ENCODE measurements at places on chromosomes 12 and 14.

- DNase-seq = no peak
Measured at GRCh38 chr12:129481921-129482320, 421.9 kb downstream of the TMEM132D start.

- DNase-seq = no peak
Measured at GRCh38 chr12:119715268-119715620, 47.3 kb downstream of the PRKAB1 start.

DNA sequence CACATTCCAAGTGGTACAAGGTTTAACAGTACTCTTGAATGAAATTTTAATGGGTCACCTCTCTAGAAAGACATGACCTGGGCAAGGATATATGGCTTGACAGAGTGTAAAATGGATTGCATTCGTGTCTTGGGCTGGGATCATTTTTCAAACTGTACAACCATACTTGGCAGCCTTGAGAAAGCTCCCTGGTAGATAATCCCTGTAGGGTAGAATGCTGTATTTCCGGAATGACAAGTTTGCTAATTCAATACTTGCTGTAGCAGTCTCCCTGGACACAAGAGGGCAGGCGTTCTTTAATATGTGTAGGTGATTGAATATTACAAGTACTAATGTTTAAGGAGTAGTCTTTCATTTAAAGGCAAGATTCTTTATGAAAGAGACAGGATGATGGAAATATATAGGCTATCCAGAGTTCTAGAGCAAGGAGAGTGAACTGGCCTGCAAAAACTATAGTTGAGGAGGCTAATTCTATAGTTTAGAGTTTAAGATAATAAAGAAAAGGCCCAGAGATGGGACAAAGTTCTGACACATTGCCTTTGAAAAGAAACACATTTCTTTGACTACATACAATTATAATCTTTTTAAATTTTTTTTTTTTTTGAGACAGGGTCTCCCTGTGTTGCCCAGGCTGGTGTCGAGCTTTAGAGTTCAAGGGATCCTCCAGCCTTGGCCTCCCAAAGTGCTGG, 53.4 kb downstream of the PLBD1 start:
- no peak for DNase-seq

GRCh38 chr12:84692071-84692470, 220.5 kb downstream of the SLC6A15 start:
- no peak for DNase-seq

DNA sequence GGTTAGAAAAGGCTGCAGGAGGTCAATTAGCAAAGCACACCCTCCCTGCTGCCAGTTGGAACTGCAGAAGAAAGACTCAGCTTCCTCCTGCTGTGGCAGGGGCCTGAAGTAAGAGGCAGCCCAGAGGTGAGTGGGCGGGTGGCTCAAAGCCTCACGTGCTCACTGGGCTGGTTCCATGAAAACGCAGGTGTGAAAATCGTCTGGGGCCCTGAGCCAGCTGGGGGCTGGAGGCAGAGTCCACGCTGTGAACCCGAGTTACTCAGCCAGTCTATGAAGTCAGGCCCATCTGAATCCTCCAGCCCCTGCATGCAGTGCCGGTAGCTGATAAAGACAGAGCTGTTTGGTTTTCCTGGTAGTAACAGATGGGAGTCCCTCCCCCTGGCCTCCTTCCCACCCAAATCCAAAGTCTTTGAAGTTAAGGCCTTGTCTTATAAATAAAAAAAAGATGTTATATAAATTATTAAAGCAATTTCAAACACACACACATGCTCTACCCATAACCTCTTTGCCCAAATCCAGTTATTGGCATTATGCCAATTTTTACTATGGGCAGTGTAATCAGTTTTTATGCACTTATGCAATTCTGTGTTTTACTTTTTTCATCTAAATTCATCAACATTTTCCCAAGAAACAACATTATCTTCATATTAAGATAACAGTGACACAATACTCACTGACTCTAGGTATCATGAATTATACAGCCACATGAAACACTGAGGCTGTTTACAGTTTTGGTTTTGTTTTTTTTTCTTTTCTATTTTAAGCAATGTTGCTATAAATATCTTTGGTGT, 57.9 kb upstream of the PNMA1 start:
- DNase-seq = peak; percentile 62

- no peak for DNase-seq
Measured at GRCh38 chr14:41606282-41606531, 469 bp upstream of the LRFN5 start.

DNA sequence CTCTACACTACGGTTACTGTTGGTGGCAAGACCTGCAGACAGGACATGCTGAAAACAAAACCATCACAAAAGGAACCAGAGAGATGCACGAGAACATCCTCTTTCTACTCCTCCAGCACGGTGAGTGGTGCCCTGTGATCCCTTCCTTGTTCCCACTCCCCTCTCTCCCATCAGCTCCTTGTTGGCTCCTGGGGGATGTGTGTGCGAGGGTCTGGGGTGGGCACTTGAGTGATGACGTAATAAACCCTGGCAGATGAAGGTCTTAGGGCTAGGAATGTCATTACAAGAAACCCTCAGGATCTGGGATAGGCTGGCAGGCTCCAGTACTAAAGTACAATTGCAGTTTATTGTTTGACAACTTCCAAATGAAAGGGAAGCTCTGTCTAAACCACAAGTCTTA, 261.5 kb downstream of the FOXN3 start:
- no peak for DNase-seq

- no peak for DNase-seq
Measured at GRCh38 chr12:102302553-102302952, 104.9 kb upstream of the PMCH start.

GRCh38 chr14:97781961-97782360, 984.8 kb downstream of the VRK1 start:
- no peak for DNase-seq

DNA sequence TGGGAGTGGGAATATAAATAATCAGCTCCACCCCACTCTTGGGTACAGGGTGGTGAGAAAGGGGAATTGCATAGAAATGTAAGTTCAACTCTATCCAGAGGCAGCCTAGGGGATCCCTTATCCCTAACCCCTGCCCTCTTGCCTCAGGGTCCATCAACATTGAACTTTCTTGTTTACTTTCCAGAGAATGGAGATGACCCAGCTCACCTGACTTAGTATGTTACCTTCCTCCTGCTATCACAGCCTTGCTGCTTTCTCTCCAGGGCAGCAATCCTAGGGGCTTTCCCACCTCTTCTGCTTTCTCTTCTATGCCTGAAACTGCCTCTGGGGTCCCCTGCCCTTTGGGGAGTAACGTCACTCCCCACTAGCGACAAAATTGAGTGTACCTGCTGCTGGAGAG, 2.7 kb downstream of the LRP1 start:
- no peak for DNase-seq

DNA sequence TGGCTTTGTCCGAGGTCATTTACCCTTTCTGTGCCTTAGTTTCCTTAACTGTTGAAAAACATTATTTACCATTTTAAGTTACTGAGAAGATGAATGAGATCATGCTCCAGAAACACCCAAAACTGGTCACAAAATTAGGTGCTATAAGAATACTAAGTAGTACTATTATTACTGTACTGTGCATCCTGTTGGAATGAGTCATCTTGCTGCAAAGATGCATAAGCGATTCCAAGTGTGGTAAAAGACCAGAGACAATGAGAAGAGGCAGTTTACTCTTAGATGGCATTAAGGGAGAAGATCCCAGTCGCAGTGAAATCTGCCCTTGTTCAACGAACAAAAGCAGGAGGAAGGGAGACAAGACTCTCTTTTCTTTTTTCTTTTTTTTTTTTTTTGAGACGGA, 4.2 kb upstream of the PLEKHA5 start:
- DNase-seq = no peak

GRCh38 chr14:82387699-82388098, 854.0 kb upstream of the SEL1L start:
- DNase-seq = no peak

GRCh38 chr12:26152507-26153102, 27.8 kb upstream of the BHLHE41 start:
- DNase-seq = no peak

DNA sequence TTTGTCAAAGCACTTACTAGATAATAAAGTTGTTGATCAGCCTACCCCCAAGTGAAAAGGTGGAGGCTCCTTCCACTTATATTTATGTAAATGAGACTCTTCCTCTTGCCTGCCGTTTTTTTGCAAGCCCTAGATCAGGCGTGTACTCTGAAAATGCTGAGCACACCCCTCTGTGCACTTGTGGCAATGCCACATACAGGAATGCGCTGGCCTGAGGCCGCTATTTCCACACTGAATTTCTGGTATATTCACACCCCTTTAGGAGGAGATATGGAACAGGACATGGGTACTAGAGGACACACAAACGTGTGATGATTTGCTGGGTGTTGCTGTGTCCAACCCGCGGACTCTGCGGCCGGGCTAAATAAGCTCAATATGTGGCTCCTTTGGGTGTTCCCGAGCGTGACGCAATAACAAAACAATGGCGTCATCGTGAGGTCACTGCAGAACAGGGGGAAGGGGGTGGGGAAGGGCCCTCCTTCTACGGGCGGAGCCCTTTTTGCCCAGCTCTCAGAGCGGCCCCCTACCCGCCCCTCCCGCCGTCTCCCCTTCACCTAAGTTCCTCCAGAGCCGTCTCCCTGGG, 554 bp upstream of the TSPAN31 start:
- peak; percentile 70 for DNase-seq

DNA sequence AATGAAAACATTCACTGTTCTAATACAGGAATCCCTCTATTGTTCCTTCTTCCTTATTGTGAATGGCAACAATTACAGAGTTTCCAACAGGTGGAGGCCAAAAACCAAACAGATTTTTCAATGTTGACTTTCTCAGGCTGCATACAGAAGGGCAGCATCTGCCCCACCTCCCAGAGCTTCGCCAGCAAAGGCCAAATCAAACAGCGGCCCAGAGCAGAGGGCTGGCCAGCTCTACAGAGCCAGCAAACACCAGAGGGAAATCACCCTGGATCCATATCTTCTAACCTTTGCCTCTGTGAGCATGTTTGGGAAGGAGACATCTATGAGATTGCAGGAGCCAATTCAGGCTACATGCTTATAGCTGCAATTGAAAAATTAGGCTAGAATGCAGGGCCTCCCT, 4.4 kb upstream of the CRACR2A start:
- no peak for DNase-seq

DNA sequence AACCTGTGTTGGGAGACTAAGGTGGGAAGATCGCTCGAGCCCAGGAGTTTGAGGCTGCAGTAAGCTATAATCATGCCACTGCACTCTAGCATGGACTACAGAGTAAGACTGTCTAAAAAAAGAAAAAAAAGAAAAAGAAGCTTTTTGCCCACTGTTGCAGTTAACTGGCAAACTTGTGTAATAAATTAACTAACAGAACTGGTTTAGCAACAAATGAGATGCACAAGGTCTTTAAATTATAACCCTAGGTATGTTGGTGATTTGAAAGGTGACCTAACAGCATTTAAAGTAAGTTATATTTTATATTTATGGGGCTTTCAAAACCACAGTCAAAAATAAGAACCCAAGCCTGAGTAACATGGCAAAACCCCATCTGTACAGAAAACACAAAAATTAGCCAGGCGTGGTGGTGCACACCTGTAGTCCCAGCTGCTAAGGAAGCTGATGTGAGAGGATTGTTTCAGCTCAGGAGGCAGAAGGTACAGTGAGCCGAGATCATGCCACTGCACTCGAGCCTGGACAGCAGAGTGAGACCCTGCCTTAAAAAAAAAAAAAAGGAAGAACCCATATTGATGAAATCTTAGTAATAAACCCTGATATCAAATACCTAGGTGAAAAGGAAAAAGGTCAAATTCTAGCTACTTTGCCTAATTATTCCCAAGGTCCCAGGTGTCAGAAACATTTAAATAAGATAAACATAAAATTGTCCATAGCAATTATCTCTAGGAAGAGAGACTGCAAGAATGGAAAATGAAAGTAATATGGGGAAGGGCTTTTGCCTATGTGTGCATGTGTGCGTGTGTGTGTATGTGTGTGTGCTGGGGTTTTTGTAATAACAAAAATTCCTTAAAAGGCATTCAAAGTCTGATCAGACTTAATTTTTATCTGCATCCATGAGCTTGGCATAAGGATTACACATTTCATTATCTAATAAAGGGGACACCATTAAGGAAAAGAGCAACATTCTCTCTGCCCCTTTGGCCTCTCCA, 15.4 kb downstream of the SYNE2 start:
- no peak for DNase-seq

DNA sequence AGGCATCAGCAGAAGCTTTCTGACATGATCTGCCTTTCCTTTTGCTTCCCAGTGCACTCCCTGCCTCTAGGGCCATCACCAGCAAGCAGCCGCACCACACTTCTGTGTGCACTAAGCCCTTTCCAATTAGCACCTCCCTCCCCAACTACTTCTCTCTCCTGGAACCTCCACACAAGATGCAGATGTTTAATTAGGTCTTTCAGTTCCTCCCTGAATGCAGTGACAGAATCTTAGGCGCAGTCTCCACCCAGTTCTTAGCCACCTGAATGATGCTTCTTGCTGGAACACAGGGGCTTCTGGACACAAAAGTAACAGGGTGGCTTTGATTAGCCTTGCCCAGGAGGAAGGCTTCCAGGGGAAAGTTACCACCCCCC, 32.9 kb downstream of the NIN start:
- no peak for DNase-seq

- peak; percentile 90 for DNase-seq
Measured at GRCh38 chr12:110742718-110743570, at the start of gene PPP1CC. TSS of gene PPP1CC (minus strand) at chr12:110742891. CDS start at chr12:110742707, 184 bp downstream.

DNA sequence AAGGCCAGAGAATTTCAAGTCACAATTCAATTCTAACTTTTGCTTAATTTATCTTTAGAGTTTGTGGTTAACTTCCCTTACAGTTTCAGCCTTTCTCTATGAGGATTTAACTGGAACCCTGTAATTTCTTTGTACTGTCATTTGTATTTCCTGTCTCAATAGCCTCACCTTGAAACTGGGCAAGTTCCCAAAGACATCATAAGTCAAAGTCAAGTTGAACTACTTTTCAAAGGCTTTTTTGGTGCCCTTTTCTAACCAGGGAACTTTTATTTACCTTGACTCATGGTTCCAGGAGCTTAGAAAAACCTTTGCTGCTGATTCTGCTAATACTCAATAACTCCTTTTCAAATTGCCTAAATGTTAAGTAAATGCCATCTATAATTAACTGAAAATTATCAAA, 200.8 kb upstream of the KRR1 start:
- DNase-seq = no peak

- no peak for DNase-seq
Measured at GRCh38 chr12:19498099-19498498, 58.8 kb downstream of the AEBP2 start.

DNA sequence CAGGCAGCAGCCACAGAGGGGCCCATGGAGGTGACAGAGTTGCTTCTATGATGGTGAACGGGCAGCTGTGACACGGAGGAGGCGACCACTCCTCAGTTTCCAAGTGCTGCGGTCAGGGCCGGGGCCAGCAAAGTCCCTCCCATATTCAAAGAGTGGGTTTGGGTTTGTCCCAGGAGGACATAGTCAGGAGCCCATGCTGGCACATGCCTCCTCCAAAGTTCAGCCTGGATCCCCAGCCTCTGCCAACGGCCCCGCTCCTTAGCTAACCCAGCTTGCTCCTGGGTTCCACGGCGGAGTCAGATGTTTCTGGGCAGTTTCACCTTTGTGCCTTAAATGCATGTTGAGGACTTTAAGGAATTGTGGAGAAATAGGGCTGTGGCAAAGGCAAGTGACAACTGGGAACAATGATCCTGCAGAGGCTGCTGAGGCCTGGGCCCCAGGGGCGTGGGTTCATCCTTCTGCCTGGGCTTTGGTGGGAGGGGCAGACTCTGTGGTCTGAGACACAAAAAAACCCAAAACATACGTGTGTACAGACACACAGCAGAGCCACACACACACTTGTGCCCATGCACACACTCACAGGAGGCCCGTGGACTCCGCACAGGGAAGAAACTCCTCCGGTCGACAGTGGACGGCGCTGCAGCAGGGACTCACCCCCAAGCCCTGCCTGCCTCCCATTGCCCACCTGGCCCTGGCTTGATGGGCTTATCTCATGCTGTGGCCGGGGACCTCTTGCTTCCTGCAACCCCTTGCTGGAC, 399.4 kb downstream of the TMEM121 start:
- DNase-seq = no peak

- no peak for DNase-seq
Measured at GRCh38 chr12:93957870-93958269, 190.5 kb upstream of the PLXNC1 start.
